ENCODE measurements at places on chromosomes 7 and 10.

GRCh38 chr10:17256051-17256450, 28.0 kb downstream of the VIM start:
- DNase-seq = no peak

GRCh38 chr7:55469271-55469681, 103.0 kb downstream of the VOPP1 start:
- no peak for DNase-seq

DNA sequence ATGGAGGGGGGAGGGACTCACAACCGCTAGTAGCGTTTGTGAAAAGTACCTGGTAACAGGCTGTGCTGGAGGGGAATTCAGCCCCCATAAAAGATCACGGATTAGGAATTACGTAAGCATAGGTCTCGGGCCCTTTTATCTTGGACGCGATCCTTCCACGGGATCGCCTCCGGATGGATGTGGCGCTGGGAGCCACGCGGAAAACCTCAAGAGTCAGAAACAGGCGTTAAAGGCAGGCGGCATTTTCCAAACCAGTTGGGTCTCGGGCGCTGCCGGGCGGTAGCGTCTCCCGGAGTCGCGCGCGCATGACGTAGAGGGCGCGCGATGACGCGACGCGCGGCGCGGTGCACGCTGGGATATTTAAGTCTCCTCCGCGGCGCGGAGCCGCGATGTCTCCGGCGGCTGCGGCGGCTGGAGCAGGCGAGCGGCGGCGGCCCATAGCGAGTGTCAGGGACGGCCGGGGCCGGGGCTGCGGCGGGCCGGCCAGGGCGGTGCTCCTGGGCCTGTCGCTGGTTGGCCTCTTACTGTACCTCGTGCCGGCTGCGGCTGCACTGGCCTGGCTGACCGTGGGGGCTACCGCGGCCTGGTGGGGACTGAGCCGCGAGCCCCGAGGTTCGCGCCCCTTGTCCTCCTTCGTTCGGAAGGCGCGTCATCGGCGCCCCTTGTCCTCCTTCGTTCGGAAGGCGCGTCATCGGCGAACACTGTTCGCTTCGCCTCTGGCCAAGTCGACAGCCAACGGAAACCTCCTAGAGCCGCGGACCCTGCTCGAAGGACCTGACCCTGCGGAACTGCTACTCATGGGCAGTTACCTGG, at the start of gene POM121:
Gene POM121 (plus strand): TSS at position 363 of the 813 bp plus-strand sequence. CDS start 27 bp downstream, at position 390.
- DNase-seq = peak; percentile 78

GRCh38 chr10:24917979-24918378, 34.4 kb downstream of the PRTFDC1 start:
- no peak for DNase-seq

DNA sequence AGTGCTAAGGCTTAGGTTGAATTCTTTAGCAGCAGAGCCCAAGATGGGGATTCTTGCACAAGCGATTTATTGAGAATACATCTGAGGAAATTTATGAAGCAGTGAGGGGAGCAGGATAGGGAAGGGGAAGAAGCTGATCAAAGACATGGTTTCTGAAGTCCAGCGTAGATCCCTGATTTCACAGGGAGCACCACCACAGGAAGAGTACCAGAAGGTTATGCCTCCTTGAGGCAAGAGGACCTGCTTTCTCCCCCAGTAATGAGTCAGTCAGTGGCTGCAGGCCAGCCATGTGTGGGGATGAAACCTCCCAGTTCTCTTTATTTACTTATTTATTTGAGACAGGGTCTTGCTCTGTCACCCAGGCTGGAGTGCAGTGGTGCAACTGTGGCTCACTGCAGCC, 35.0 kb upstream of the CBLL1 start:
- DNase-seq = no peak

GRCh38 chr10:79266543-79267312, 80.5 kb upstream of the PPIF start:
- peak; percentile 99 for DNase-seq

- no peak for DNase-seq
These were observed 16.1 kb upstream of the SMARCD3 start for GRCh38 chr7:151264615-151265014.

- DNase-seq = no peak
These were observed 5.1 kb downstream of the GOLGA7B start for GRCh38 chr10:97854743-97855142.

DNA sequence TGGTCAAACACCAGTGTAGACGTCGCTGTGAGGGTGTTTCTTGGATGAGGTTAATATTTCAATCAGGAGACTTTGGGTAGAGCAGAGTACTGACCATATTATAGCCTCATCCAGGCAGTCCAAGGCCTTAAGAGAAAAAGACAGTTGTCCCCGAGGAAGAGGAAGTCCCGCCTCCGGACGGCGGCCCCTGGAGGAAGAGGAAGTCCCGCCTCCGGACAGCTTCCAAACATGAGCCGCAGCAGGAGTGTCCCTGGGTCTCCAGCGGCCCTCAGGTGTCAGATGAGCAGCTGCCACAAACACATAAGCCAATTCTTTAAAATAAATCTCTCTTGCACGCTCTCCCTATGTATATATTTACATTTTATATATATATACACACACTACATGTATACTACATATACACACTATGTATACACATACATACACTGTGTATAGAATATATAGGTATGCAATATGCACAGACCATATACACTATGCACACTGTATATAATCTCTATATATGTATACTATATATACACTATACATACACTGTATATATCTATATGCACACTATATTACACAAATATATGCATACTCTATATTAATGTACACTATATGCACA, 37.5 kb downstream of the PWWP2B start:
- peak; percentile 60 for DNase-seq

GRCh38 chr10:94443549-94443948, 41.2 kb downstream of the TBC1D12 start:
- no peak for DNase-seq

- no peak for DNase-seq
These were observed 15.3 kb downstream of the NKX2-3 start for GRCh38 chr10:99548041-99548530.

DNA sequence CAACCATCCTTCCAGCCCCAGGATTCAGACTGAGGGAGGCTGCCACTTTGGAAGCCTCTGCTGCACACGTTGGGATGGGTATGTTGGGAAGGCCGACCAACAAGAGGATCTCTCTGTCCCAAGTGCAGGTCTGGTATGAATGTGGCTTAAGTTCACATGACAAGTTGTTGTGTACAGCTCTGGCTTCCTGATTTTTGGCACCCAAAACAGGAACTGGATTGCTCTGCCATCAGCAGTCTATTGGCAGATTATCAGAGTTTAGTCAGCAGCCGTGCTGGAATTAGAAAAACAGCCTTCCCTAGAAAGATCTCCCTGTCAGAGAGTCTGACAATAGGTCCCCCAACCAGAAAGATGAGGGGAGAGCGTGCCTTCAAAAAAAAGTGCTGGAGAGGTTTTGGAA, 66.9 kb downstream of the GOLGA7B start:
- DNase-seq = no peak

DNA sequence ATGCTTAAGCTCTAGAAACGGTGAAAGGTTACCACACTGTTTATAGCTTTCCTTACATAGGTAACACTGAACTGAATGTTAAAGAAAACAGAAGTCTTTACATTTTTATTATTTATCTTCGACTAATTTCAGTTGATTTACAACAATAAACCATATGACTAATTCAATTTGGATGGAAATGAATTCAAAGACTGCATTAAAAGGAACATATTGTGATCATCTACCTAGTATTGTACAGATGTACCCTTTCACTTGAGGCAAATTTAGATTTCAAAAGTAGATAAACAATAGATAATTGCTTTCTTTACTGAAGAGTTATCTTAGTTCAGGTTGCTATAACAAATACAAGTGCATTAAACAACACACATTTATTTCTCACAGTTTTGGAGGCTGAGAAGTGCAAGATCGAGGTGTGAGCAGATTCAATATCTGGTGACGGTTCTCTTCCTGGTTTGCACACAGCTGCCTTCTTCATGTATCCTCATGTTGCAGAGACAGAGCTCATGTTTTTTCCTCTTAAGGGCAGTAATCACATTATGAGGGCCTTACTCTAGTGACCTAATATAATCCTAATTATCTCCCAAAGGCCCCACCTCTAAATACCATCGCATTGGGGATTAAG, 15.0 kb upstream of the ARMC3 start:
- DNase-seq = no peak

DNA sequence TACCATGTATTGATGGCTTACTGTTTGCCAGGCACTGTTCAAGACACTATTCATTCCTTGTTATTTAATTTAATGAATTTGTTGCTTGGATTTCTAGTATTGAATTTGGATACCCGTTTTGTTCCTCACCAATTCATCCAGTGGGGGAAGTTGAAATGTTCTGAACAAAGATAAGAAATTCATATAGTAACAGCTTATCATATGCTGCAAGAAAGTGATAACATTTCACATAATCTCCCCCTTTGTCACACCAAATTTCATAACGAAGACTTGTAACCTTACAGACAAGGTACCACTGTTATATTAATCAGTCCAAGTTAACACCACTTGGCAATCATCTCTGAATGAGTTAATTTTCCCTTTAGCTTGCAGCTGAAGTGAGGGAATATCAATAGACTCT, 42.1 kb downstream of the SCIN start:
- DNase-seq = no peak

Data from kidney capillary endothelial cell (primary cell).